ENCODE measurements at places on chromosomes 3 and 15. TPM values are rescaled to one million over a fixed set of nuclear protein-coding genes. Genes with fewer than 3 reads are reported as not detected.

DNA sequence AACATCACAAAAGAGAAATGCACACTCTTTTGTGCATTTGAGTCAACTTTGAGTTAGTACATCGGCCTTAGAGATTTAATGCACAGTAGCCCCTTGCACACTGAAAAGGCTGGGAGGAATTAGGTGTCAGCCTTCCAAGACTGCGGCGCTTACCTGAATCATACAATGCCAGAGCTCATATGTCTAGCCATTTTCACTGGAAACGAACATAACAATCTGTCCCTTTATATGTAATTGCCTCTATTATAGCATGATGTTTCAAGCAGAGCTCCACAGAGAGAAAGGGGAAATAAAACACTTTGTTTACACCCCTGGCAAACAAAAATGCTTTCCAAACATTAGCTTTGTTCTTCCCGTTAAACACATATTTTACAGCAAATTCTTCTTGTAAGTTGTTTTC lies 315.7 kb upstream of the SLCO3A1 start:
- DNase-seq, result no peak

DNA sequence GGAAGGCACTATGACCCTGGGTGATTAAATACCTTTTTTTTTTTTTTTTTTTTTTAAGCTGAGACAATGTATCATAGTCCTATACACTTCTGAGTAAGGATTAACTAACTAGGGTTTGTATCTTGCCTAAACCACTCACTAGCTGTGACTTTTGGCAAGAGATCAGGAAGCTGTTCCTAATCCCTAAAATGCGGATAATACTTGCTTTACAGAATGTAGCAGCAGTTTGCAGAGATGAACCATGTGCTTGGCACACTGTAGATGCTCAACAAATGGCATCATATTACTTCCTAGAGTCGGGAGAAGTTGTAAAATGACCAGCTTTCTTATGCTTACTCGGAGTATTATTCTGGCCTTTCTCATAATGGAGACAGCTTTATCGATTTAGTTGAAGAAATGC lies 25.6 kb upstream of the PYGO1 start:
- DNase-seq, result no peak

DNA sequence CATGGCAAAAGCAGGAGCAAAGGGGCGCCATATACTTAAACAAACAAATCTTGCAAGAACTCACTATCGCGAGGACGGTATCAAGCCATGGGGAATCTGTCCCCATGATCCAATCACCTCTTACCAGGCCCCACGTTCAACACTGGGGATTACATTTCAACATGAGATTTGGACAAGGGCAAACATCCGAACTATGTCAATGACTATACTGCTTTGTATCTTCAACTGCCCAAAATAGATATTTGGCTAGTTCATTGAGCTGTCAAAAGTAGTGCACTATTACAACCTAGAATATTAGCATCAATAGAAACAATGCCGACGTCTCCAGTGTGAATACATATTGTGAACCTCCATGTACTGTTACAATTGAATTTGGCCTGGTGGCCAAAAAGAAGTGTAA lies 760.4 kb downstream of the MCTP2 start:
- no peak for DNase-seq

DNA sequence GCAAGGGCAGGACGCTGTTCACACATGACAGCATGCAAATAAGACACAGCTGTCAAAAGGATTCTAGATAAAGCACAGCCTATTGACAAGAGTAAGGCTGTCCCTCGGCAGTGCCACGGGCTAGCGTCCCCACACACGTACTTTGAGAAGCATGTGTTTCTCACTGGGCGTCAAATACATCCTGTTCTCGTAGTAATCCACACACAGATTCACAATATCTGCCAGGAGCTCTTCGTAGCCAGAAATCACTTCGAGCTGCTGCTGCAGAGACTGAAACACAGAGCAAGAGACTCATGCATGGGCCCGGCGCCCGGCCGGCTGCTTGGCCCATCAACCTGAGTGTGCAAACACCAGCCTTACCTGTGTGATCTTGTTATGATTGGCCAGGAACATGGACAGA lies 41.1 kb downstream of the CYFIP1 start:
- no peak for DNase-seq

DNA sequence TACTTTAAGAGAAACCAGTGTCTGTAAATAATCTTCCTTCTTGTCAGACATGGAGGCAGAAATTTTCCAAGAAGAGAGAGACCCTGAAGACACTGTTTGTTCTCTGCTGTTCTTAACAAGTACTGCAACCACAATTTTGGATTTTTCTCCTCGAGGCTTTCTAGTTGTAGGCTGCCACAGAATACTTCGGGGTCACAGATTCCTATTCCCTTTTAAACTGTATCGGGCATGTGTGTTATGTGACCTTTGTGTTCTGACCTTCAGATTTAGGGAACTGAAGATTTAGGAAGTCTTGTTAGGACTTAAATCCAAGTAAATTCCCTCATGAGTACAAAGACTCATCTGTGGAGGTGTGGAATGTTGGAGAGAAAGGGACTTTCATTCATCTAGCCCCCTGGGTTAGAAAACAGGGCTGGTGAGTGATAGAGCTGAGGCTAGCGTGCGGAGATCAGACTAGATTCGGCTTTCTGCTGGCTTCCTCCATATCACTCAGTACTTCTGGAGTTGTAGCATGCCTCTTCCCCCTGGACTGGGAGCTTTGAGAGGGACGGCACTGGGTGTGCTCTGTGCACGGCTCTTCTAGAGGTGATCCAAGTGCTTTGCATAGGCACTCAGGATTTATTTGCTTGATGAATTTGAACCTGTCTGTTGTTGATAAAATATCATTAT lies 237.0 kb downstream of the LPP start:
- no peak for DNase-seq

- peak; percentile 10 for DNase-seq
Observed at GRCh38 chr3:55434789-55435188, 52.3 kb downstream of the WNT5A start.

DNA sequence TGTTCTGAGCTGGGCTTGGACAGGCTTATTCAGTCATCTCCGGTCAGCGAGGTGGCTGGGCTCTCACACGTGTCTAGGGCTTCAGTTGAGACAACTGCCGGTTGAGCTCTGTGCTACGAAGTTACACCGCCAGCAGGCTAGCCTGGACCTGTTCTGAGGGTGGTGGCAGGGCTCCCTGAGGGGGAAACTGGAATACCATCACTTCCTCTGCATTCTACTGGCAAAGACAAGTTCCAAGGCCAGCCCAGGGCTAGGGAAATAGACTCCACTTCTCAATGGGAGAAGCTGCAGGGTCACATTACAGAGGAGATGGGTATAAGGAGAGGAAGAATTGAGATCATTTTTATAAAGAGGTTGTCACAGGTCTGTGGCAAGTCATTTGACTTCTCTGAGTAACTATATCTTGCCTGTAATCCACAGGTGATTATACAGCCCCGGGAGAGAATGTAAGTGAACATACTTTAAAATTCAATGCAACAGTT lies 106.8 kb upstream of the IL12A start:
- no peak for DNase-seq

Gene COL6A5
- not detected for total RNA-seq

Gene SH2D7
- not detected for total RNA-seq

Gene GOLGA6L7
- total RNA-seq, result not detected
